ENCODE measurements at places on chromosomes 12 and 14.

DNA sequence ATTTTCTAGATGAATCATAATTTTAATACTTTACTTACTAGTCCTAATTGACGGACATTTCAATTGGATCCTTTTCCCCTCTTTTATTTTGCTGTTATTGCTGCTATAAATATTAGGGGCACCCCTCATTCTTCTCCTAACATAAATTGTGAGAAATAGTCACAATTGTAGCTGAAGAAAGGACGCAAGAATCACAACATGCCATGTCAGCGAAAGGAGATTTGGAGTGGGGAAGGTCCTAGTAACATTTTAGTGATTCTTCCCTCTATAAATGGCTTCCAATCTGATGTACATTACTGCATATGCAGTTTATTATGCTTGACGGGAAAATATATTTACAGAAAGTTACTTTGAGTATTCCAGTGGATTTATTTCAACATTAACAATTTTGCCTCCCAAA is 7.7 kb upstream of the PLEKHH1 start:
- no peak for DNase-seq

GRCh38 chr14:31125231-31125630 is 82.4 kb downstream of the HECTD1 start:
- DNase-seq: no peak

DNA sequence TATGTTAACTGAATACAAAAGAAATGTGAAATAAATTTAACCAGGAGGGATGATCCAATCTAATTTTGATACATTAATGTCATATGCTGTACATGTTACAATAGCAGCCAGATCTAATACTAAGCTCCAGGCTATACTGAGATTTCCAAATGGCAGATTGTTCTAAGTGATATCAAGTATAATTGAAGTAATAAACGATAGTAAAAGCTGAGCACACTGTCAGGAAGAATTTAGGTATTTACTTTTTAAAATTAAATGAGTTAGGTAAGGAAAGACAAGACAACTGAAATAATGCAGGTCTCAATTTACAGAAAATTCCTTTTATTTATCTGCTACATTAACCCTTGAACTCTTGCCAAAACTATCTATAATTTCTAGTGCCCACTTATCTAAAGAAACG is 39.9 kb downstream of the INSM2 start:
- DNase-seq: no peak

DNA sequence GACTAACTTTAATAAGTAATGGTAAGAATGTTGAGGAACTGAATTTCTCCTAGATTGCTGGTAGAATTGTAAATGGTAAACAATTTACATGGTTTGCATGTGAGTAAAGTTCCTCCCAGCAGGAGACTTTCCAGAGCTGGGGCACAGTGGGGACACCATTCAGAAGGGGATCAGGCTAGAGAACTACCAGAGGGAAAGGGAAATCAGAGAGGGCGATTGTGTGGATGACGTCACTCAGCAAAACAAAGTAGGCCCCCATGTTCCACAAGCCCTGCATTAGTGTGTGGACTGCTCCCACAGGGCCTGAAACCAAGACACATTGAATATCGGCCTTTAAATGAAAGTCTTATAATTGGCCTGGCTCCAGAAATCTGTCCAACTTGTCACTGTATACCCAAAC is 9.5 kb downstream of the RNASE11 start:
- no peak for DNase-seq

- DNase-seq: peak; percentile 98
These were observed 17.4 kb downstream of the FOXN4 start for GRCh38 chr12:109291521-109292341.

DNA sequence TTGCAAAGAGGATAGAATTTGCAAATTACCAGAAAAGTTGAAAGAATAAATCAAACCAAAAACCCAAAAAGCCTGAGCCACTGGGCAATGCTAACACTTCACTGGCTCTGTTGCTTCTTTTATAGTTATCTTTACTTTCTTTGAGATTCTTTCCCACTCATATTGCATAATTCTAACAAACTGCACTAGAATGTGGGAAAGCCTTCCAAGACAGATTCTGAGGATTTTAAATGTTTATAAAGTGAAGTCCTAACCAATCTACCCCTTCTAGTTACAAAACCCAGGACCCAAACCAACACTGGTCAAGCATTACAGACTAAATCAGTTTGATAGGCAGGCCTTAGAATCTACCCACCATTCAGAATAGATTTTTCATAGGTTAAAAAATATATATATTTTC is 150.9 kb downstream of the MED13L start:
- no peak for DNase-seq

DNA sequence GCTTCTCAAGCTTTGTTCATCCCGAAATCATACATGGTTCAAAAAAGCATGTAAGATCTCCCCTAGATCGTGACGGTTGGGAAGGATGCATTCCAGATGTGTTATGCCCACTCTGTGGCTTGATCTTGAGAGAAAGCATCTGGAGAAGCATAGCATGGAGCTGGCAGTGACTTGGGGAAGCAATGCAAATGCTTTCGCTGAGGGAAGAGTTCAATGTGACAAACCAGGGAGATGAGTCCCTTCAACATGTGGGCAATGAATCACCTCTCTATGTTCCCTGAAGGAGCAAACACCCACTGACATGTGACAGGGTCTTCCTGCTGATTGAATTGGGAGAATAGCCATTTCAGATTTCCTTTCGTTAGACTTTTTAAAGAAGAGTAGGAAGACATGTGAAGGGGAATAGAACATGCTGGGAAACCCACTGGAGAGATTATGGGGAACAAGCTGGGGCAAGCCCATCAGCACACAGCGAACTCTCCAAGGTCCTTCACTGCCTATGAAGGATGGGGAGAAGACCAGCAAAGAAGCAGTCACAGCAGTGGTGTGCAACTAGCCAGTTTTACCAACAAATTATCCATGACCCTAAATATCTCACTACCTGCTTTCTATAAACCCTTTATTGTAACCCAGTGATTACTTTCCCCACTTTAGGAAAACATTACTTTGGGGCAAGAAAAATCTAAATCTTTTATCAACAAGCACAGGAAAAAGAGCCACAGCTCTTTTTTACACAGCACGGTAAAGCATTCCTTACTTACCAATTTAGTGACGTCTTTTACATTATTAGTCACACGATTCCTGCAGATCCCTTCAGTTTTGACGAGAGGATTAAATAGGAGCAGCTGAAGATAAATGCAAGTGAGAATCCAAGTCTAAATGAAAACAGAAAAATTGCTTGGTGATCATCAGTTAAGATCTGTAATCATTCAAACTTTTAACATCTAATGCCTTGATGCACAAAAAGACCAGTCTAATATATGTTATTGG is 35.0 kb downstream of the KITLG start:
- DNase-seq: no peak

- DNase-seq: no peak
These were observed 19.4 kb downstream of the PPP2R5C start for GRCh38 chr14:101780887-101781239.

DNA sequence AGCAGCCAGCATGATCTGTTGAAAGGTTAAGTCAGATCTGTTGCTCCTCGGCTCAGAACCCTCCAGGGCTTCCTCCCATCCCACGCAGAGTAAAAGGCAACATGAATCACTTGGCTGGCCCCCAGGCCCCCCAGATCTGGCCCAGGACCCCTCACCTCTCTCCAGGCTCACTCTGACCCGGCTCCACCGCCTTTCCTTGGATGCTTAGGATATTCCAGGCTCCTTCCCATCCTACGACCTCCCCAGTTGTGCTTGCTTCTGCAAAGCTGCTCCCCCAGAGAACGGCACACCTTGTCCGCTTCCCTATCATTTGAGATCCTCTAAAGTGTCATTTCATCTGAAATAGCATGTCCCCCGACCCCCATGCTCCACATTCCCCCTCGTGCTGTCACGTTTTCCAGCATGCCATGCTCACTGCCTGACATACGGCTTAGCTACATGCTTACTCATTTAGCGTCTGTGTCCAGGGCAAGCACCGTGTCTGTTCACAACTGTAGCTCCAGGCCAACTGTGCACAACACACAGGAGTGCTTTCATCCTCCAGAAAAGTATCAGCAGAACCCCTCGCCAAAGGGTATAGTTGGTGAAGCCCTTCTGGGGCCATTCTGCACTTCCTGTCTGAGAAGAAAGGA is 33.6 kb upstream of the BDKRB2 start:
- no peak for DNase-seq

GRCh38 chr12:132012919-132013568 is 63.3 kb downstream of the EP400 start:
- no peak for DNase-seq

GRCh38 chr14:33163109-33163508 is 224.4 kb downstream of the NPAS3 start:
- DNase-seq: peak; percentile 55

DNA sequence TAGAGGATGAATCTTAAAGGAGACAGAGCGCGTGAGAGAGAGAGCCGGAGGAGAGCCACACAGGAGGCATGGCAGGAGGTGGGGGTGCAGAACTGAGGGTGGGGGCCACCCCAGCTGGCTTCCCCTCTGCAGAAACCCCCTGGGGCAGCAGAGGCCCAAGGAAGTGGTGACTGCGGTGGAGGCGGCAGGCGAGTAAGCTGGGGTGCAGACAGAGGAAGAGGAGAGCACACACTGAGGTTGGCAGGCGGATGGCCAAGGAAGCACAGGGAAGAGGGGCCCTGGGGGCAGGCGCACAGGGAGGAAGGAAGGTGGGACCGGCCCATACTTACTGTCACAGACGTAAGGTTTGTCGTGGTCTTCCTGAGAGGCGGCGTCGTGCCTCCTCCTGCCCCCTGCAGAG is 179.8 kb downstream of the DPF3 start:
- DNase-seq: no peak

DNA sequence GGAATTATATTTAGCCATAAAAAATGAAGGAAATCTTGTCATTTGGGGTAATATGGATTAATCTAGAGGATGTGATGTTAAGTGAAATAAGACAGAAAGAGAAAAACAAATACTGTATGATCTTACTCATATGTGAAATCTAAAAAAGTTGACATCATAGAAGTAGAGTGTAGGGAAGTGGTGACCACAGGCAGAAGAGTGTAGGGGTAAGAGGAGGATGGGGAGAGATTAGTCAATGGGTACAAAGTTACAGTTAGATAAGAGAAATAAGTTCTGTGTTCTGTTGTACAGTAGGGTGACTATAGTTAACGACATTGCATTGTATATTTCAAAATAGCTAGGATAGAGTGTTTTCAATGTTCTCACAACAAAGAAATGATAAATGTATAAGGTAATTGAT is 87.0 kb downstream of the TSHR start:
- DNase-seq: no peak

DNA sequence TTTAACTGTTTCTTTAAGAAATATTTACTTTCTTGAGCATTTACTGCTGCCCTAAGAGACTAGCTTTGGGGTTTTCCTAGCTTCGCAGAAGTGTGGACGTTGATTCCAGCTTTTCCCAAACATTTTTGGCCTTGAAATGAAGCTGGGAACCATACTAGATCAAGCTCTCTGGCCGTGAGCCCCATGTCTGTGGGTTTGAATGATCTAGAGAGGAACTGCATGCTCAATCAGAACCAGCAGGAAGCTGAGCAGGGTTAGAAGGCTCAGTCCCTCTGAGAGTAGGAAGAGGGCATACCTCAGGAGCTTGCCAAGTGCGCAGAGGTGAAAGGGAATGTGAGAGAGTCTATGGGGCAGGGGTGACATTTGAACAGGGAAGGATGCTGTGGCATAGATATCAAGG is 292.1 kb downstream of the CACNA1C start:
- DNase-seq: no peak

- DNase-seq: no peak
These were observed 49.7 kb upstream of the OVCH1 start for GRCh38 chr12:29547151-29547632.

DNA sequence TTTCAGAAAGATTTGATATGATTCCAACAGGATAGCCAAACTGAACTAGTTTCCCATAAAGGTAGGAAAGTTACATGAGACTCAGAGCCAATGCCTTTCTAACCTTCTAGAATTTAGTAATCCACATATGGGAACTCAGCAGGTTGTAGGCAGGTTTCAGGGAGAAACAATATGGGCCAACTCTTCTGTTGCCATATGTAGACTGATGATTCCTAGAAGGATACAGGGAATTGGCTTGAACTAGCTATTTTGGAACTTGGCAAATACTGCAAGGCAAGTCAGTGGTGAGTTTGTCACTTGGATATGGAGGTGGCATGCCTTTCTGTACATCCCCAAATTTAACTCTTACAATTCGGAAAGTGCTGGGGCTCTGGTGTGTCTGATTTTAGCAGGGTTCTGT is 15.5 kb downstream of the SUDS3 start:
- no peak for DNase-seq

- DNase-seq: no peak
These were observed 11.8 kb upstream of the OR6S1 start for GRCh38 chr14:20652996-20653975.

GRCh38 chr12:75951399-75952278 is 79.9 kb downstream of the PHLDA1 start:
- no peak for DNase-seq

GRCh38 chr12:72622556-72622955 is 350.4 kb downstream of the TRHDE start:
- DNase-seq: no peak

DNA sequence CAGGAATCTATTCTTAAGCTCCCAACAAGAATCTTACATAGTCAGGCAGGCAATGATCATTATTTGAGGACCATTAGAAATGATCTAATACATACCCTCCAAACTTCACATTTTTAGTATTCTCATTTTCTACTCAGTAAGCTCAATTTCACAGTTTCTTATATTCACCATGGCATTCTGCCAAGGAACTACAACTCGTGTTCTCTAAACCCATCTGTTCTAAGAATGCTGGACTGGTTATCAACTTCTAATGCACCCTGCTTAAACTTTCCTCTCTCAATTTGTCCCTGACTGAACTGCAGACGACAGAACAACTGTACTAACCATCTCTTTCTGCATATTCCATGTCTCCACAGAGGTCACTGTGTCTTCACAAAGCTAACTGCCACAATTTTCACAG is 58.6 kb downstream of the GXYLT1 start:
- DNase-seq: no peak

DNA sequence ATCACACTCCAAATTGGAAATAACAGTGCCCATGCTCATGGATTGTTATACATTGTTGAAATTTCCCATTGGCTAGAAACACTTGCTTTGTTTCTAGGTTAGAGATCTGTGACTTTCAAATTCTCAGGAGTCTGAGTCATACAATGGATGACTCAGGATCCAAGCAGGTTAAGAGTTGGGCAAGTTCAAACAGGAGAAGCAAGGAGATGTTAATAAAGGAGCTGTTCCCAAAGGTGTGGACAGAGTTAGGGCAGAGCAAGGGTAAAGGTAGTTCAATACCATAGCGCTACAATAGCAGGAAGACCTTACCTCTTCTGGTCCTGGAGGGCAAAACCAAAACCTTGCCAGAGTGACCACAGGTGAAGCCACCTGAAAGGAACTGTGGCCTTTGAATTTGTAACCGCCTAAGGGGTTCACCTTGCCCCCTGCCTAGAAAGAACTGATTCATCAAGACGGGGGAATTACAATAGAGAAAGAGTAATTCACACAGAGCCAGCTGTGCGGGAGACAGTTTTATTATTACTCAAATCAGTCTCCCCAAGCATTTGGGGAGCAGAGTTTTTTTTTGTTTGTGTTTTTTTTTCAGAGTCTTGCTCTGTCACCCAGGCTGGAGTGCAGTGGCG is 4.2 kb upstream of the AMN1 start:
- no peak for DNase-seq
